Kidney (tissue), 22 donors: ENCODE measurements at places on chromosomes 5 and 9. TPM values are rescaled to one million over a fixed set of nuclear protein-coding genes. Genes with fewer than 3 reads are reported as not detected.

Gene PPP1R26
- 22.0 TPM for total RNA-seq

Gene IL5
- total RNA-seq = not detected

Gene NKD2
- total RNA-seq = 14.1 TPM

Gene HCN1
- total RNA-seq = not detected

Gene PCDHA3
- 1.4 TPM for total RNA-seq
